Activated T-cell treated with anti-CD3 and anti-CD28 coated beads for 1 hour (primary cell): ENCODE measurements at places on chromosomes 2 and 18.

- DNase-seq = no peak
These were observed 1.7 kb downstream of the ARHGAP28 start for GRCh38 chr18:6731222-6731596.

GRCh38 chr2:201448701-201449100 lies 2.6 kb downstream of the TRAK2 start:
- DNase-seq = peak; percentile 13

DNA sequence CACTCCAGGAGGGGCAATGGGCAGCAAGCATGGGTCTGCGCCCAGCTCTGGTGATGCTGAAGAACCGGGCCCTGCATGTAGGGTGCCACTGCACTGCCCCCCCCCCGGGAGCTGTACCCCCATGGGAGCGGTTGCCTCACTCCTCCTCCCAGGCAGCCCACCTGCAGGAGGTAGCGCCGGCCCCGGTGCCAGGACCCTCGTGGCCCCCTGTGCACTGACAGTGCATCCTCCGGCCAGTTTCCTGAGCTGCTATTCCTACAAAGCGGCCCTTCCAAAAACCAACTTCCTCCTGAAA lies 109.4 kb downstream of the ZNF516 start:
- DNase-seq = no peak

GRCh38 chr2:237819231-237819630 lies 20.7 kb downstream of the RBM44 start:
- DNase-seq = no peak

DNA sequence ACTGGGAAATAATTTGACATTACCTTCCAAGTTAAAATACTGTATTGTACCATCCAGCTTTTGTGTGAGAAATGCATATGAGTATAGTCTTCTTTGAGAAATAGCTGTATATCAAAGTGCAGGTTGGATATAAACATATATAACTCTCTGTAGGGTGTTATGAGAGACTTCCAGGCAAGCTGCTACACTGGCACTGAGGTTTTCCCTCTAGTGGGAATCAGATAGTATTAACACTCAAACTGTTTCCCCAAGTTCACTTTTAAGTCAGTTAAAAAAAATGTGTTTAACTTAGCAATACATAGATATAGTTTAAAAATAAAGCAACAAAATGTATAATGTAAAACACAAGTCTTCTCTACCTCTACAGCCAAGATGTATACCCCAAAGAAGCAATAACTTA lies 368.4 kb upstream of the SLC8A1 start:
- no peak for DNase-seq
